Amygdala (tissue), 56 donors: ENCODE measurements at places on chromosomes 1 and 21.

DNA sequence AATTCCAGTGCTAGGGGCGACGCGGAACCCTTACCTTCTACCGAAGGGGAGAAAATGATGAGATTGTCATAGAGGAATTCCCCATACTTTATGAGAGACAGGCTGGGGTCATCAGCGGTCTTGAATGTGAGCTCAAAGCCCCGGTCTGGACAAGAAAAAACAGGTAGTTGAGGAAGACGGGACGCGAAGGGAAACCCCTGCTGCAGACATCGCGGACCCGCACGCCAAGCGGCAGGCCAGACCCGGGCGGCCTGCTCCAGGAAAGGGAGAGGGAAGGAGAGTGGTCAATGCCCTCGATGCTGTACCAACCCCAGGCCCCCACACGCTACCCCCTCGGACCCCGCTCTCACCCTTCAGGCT, 342 bp downstream of the DDOST start:
- no peak for DNase-seq

DNA sequence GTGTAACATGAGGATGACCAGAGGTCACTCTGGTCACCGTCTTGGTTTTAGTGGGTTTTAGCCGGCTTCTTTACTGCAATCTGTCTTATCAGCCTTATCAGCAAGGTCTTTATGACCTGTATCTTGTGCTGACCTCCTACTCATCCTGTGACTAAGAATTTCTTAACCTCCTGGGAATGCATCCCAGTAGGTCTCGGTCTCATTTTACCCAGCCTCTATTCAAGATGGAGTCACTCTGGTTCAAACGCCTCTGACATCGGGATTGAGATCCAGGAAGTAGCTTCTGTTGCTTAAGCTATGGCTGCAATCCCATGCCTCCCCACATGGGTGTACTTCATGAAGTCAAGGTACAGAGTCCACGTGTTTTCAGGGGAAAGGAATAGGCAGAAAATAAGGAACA, 19.9 kb downstream of the FMN2 start:
- no peak for DNase-seq

- DNase-seq, result no peak
Observed at GRCh38 chr1:231776757-231777062, 150.1 kb downstream of the DISC1 start.

- DNase-seq, result no peak
Observed at GRCh38 chr21:45833414-45833813, 148.2 kb upstream of the COL6A1 start.

DNA sequence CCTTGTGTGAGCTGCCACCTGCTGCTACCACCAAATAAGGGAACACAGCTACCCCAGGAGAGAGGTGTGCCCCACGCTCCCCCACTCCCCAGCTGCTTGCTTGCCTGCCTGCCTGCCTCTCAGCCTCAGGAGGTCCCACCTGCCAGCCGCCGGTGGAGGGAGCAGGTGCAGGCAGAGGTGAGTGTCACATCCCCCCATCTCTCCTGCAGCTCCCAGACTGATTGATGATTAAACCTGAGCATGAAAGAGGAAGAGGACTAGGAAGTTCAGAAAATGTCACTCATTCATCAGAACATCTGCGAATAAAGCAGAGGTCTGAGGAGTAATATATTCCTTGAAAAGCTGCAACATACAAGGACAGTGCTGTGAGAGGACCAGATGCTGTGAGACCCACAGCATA, 58.6 kb upstream of the HIVEP3 start:
- no peak for DNase-seq

- no peak for DNase-seq
Observed at GRCh38 chr1:107727866-107728265, 237.1 kb downstream of the VAV3 start.

DNA sequence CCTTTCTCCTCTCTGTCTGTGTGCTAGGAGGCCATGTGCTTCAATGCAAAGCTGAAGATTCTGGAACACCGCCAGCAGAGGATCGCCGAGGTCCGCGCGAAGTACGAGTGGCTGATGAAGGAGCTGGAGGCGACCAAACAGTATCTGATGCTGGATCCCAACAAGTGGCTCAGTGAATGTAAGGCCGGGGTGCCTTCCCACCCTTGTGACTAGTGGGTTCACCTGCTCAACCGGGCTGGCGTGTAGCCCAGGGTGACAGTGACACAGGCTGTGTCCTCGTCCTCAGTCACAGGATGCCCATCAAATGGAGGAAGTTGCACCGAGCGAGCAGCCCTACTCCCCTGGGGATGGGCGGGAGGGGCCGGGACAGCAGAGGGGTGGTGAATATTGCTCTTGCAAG, 544.1 kb downstream of the KIF26B start:
- no peak for DNase-seq

DNA sequence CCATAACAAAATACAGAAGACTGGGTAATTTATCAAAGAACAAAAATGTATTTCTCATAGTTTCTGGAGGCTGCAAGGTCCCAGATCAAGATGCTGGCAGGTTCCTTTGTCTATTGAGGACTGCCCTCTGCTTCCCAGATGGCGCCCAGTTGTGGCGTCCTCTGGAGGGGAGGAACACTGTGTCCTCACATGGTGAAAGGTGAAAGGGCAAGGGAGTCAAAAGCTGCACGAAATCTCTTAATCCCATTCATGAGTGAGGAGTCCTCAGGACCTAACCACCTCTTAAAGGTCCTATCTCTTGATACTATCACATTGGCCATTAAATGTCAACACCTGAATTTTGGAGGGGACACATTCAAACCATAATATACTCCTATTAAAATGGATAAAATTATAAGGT, 79.3 kb upstream of the IRF2BP2 start:
- no peak for DNase-seq

DNA sequence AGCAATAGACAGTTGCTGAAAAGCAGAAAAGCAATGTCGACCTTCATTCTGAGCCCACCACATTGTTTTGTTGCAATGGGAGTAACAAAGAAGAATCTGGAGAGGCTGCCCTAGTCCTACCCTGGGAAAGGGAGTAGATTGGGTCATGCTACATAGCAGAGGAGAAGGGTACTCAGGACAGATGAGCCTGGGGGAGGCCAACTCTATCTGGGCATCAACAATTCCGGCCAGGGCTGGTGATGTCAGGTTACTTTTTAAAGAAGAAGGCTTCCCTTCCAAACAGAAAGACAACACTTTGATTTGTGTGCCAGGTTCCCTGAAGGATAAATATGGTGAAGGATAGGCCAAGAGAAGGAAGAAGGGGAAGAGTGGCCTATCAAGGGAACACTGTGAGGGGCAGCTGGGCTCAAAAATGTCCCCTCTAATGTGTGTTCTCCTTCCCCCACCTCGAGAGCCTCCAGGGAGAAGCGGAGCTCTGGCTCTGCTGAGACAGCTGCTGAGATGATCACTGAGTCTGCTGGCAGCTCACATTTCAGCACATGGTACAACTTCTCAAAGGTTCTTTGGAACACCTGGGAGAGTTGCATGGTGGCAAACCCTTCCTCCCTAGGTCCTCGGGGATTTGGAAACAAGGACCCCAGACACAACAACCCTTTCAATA, 3.2 kb upstream of the ADIPOR1 start:
- no peak for DNase-seq

- DNase-seq, result no peak
Observed at GRCh38 chr1:59596956-59597355, 217.8 kb upstream of the HOOK1 start.

- DNase-seq, result no peak
Observed at GRCh38 chr1:43463479-43463878, 9.7 kb upstream of the HYI start.

- no peak for DNase-seq
Observed at GRCh38 chr1:117237726-117238381, 27.1 kb upstream of the VTCN1 start.

DNA sequence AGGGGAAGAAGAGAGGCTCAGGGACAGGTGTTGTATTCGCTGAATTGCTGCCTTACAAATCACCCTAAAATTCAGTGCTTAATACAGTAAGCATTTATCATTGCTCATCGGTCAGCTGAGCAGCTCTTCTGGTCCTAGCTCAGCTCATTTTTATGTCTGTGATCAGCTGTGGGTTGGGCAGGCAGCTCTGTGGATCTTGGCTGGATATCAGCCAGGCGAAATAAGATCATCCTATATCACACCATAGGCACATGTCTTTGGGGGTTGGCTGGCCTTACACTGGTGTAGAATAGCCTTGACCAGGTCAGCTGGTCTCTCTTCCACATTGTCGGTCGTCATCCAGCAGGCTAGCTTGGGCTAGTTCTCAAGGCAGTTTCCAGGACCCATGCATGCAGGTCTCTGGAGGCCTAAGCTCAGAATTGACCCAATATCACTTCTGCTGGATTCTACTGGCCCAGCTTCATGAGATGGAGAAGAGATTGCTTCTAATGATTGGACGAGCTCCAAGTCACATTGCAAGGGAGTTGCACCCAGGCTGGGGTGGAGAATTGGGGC, 448.6 kb downstream of the KIF26B start:
- no peak for DNase-seq

GRCh38 chr1:1782399-1783221, 4.3 kb upstream of the NADK start:
- peak; percentile 12 for DNase-seq

DNA sequence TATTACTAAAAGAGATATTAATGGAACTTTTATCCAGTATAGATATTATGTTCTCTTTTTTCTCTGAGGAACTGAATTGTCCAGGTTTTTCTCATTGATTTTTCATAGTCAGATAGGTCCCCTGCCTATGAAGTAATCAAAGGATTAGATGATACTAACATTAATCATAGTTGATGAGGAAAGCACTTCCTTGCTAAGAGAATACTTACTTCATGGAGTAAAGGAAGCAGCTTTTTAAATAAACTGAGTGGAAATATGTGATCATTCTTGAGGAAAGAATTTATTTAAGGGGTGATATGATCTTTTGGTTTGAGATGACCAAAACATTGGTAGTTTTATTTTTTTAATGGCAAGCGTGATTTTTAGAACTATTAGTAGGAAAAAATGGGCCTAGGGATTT, 58.9 kb downstream of the SWT1 start:
- DNase-seq, result no peak

GRCh38 chr1:244224487-244225430, 173.7 kb downstream of the ZBTB18 start:
- DNase-seq, result no peak

GRCh38 chr1:182135946-182136345, 74.4 kb upstream of the ZNF648 start:
- DNase-seq, result no peak

GRCh38 chr1:117635805-117636204, 30.0 kb downstream of the TENT5C start:
- no peak for DNase-seq

DNA sequence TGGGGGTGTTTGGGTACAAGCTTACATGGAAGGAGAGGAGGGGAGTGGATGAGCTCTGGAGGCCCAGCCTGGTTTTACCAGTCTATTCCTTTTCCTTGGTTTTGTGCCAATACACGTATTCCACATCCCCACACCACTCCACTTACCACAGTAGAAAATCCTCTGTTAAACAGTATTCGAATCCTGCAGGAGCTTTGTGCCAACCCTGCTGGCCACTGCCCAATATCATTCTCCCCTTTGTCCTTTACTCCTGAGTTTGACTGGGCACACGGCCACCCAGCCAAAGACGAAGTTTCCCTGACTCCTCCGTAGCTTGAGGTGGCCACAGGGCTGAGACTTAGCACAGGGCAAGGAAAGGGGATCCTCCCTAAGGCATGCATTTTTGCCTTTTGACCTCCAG, 61.6 kb downstream of the TMCO4 start:
- DNase-seq, result no peak

DNA sequence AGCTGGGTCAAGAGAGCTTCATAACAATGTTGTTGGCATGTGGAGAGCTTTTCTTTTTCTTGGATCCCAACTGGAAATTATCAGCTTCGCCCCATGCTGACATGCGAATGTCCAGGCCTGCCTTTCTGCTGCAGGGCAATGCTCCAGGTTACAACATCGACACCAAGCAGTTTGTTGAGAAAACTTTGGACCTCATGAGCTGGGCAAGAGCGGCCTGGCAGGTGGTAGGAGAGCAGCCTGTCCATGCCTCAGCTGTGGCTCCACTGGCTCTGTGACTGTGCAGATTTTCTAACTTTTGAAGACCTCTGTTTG, 41.4 kb downstream of the MTARC1 start:
- DNase-seq, result no peak

- DNase-seq, result no peak
Observed at GRCh38 chr21:21002153-21002552, 3.9 kb downstream of the NCAM2 start.

DNA sequence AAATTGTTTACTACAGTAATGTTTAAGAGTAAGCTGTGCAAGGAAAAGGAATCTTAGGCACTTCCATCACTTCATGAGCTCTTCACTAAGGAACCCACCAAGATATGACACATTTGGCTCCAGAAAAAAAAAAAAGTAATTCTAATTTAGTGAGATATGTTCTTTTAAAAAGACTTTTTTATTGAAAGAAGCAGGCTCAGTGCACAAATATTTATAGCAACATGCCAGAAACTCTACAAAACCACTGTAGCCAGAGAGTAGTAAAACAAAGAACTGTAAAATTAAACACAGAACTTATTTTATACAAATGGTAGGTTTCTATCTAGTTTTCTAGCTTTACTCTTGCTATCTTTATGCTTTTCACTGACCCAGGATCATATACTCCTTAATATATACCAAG, 434.6 kb upstream of the ADGRL2 start:
- no peak for DNase-seq

DNA sequence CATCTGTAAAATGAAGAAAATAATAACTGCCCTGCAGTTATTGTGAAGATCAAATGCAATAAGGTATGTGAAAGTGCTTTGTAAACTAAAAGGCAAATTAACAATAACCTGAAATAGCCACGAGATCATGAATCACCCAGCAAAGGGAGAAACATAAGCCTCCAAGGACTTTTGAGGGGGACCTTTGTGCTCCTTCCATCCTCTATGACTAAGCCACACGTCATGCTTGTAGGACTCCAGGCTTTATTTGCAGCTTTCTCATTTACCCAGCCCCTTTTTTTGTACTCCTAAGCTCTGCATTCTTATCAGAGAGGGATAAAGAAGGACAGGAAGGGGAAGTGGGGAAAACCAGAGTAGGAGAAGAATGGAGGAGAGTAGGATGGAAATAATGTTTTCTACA, 115.1 kb downstream of the PROX1 start:
- DNase-seq, result no peak

- no peak for DNase-seq
Observed at GRCh38 chr1:212525479-212526110, 83.0 kb upstream of the ATF3 start.

DNA sequence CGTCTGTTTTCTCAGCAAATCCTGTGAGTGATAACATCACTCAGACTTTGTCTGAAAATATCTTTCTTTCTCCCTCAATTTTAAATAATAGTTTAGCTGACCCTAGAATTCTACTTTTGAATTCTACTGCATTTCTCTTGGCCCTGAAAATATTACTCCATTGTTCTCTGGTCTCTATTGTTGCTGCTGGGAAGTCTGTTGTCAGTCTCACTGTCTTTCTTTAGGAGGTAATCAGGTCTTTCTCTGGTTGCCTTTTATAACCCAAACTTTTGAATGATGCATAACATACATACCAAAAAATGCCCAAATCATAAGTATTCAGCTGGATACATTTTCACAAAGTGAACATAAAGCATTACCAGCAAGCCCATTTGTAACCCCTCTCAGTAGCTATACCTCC, 100.0 kb downstream of the MATN1 start:
- DNase-seq, result no peak
